ENCODE measurements at places on chromosomes 7 and 10. TPM values are rescaled to one million over a fixed set of nuclear protein-coding genes. Genes with fewer than 3 reads are reported as not detected.
A peak's percentile ranks its signal among the peaks of the same experiment; 100 is the strongest.

GARIN1A gene
- total RNA-seq: 0.30 TPM

TCERG1L gene
- 0.99 TPM for total RNA-seq

SAP25 gene
- total RNA-seq: 0.39 TPM

CPN1 gene
- total RNA-seq: not detected

NXPH1 gene
- 0.10 TPM for total RNA-seq

TFPI2 gene
- 0.89 TPM for total RNA-seq

AKR1C4 gene
- not detected for total RNA-seq

ITGA8 gene
- total RNA-seq: 17.5 TPM

MMP21 gene
- 0.20 TPM for total RNA-seq

PSMC2 gene
- 98.3 TPM for total RNA-seq

GRCh38 chr10:58457761-58458616, 54.7 kb upstream of the BICC1 start:
- DNase-seq: peak; percentile 90

DNA sequence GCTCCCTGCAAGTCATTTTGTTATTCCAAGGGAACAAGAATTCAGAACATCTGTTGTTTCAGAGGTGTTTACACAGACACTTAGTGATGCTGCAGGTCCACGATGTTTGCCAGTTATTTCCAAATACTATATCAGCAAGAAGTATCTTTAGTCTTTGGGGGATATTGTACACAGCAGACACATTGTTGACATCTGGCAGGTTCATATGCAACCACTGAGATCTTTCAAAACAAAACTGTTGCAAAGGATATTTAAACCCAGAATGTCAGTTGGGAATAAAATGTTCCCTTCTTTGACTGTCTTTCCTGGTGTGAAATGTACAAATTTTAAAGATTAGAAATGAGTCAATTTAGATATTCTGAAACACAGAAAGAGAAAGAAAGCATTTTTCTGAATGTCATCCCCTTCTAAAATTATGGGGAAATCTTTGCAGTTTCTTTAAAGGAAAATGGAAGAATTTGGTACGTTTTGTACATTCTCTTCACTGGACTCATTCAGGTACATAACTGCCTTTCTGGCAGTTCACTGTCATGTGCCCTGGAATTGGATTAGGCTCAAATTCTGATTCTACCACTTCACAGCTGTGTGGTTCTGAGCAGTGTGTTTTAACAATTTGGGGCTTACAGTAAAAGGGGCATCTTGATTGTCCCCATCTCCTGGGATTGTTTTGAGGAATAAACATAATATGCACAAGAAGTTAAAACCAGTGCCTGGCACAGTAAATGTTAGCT, 40.3 kb upstream of the CELF2 start:
- DNase-seq: peak; percentile 20

DNA sequence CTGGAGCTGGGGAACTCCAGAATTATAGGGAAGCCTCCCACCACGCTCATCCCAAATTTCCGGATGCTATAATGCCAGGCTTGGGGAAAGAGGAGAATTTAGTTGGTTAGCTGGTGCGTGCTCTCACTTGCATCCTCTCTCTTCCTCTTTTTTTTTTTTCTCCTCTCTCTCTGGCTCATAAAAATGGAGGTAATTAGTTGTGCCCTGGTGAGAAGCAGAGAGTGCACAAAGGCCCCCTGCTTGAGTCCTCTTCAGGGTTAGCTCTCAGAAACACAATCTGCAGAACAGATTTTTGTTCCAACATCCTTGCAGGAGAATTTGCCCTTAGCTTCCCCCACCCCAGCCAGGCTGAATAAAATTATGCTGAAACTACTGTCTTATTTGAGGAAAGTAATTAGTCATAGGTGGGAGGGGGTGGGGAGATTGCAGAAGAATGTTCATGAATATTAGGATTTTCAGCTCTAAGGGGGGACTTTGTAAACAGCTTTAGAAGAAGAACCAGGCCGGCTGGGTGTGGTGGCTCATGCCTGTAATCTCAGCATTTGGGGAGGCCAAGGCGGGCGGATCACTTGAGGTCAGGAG, 7.6 kb downstream of the SERPINE1 start:
- DNase-seq: no peak

DNA sequence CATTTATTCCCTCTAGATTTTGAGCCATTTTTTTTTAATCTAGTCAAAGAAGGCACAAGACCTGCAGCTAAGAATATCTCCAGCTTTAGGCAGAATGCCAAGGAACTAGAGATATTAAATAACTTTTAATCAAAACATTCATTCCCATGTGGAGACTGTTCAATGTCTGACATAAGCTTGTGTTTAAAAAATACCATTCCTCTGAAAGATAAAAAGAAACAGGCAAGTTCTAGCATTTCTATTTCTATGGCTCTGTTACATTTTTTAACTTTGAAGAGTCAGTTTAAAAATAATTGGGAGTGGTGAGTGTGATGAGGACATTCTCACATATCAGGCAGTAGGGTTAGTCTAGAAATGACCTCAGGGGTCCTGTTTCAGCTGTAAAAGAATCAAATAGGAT, 48.0 kb downstream of the RHOBTB1 start:
- DNase-seq: peak; percentile 37

GRCh38 chr7:18565337-18565736, 69.8 kb downstream of the HDAC9 start:
- no peak for DNase-seq

DNA sequence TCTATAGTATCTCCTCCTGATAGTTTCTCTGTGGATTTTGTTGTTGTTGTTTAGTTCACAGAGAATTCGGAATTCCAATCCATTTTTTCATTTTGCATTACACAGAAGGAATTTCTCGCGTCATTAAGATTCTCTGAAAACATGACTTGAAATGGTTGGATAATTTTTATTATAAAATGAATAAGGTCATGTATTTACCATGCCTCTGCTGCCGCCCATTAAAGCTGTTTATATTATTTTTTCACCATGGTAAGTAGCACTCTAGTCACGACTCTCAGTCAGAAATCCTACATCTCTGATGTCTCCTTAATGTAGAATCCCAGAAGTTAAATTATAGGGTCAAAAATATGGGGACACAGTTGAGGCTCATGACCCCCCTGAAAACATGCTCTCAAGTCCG, 19.1 kb downstream of the SFMBT2 start:
- DNase-seq: no peak

DNA sequence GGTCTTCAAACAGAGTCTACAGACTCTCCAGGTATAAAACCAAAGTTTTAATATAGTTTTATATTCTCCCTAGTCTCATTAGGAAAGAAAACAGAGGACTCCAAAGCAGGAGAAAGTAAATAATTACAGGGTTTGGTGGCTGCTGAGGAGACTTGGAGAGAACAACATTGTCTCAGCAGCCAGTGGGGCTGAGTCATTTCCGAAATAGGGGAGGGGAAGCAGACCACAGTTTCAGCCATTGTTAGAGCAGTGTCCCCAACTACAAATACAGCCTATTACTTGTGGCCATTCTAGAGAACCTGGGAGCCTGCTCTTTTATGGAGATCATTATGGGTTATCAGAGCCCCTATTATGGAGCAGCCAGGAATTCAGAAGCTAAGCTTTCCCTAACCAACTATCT, 44.2 kb upstream of the A1CF start:
- DNase-seq: no peak

- no peak for DNase-seq
Observed at GRCh38 chr10:117652228-117653169, 110.0 kb downstream of the EMX2 start.

GRCh38 chr10:14669576-14669975, 105.1 kb downstream of the FAM107B start:
- no peak for DNase-seq

DNA sequence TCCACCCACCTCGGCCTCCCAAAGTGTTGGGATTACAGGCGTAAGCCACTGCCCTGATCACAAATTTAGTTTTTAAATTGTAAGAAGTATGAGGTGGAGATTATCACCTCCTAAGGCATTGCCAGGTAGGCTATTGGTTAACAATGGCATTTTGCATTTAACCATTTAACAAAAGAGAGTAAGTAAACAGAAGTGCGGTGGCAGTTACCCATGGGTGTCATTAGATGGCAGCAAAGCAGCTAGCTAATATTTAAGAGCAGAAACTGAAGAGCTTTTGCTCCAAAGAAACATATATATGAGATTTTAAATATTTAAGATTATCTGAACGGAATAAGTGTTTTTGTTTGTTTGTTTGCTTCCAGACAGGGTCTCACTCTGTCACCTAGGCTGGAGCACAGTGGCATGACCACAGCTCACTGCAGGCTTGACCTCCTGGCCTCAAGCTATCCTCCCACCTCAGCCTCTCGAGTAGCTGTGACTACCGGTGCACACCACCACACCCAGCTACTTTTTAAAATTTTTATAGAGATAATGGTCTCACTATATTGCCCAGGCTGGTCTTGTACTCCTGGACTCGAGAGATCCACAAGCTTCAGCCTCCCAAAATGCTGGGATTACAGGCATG, 325.5 kb upstream of the C7orf33 start:
- no peak for DNase-seq

GRCh38 chr7:133274265-133274664, 21.4 kb downstream of the EXOC4 start:
- DNase-seq: no peak

- no peak for DNase-seq
Observed at GRCh38 chr10:59383436-59383835, 21.1 kb upstream of the FAM13C start.

- no peak for DNase-seq
Observed at GRCh38 chr7:141481971-141482370, 69.2 kb upstream of the AGK start.

GRCh38 chr10:122152544-122152943, 118.6 kb upstream of the BTBD16 start:
- peak; percentile 69 for DNase-seq

DNA sequence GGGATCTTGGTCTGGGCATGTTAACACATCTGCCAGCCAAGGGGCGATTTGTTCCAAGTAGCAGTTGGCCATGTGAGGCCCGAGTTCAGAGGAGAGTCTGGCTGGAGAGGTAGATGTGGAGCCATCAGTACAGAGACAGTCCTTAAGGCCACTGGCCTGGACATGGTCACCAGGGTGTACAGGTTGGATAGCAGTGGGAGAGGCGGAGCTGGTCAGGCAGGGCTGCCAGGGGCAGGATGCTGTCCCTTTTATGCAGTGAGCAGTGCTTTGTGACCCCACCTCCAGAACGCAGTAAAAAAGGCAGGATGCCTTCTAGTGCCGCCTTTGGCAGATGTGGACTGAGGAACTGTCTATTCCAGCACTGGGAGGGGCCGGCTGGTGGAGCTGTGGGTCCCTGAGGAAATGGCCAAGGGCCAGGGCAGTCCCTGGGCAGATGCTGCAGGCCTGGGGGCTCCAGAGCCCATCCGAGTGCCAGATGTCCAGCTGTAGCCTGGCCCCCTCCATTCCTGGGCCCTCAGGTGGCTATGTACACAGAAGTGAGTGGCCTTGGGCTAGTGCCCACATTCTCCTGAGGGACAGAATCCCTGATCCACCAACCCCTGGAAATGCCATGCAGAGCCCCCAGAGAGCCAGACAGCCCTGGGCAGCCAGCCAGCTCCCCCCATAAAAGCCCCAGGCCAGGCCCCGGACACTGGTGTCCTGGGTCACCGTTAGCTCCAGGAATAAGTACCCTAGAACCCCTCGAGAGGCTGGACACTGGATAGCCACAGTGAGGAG, 17.2 kb upstream of the MYL7 start:
- no peak for DNase-seq

DNA sequence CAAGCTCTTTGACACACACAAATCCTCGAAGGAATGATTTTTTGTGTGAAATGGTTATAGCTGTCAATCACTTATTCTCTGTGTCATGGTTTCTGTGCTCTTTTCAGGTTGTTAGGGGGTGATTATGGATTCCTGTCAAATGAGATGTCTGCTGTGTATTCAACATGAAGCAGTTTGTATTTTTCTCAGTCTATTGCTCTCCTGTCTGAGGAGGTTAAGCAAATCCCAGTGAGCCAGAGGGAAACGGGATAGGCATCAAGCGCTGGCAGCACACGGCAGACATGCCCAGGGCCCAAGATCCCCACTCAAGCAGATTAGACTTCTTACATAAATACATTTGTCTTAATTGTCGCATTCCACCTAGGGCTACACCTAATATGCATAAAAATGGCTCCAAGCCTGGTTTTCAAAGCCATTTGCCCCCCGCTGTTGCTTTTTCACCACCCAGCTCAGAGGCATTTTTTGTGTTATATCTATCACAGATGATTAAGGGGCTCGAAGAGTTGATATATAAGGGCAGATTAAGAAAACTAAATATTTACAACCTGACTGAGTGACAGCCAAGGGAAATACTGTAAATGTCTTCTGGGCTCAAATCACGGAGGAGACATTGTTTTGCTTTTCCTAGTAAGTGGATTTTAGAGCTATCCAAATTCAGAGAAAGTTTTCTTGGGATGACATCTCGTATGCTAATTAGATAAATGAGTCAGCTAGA, 192.7 kb upstream of the LRGUK start:
- DNase-seq: no peak

GRCh38 chr7:5276611-5277010, 6.1 kb upstream of the SLC29A4 start:
- DNase-seq: no peak
